H1 (cell line): ENCODE measurements at places on chromosomes 4 and X.

GRCh38 chrX:136839196-136839595 lies 41.3 kb downstream of the RBMX start:
- no peak for DNase-seq

GRCh38 chr4:163191999-163192398 lies 25.3 kb upstream of the NAF1 start:
- no peak for DNase-seq

DNA sequence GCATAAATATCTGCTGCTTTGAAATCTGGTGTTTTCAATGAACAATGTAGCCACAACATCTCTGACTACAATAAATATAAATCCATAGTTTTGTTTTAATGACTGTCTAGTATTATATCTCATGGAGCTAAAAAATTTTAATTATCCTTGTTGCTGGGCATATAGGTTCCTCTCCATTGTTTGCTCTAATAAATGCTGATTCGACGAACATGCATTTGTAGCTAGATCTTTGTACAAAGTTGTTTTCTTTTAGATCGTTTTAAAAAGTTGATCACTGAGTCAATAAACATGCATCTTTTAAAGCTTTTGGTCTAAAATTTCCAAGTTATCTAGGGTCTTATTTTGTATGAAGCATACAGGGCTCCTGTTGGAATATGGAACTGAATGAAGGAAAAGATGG lies 130.5 kb upstream of the GPR101 start:
- no peak for DNase-seq

GRCh38 chrX:8726031-8726652 lies 5.8 kb downstream of the ANOS1 start:
- no peak for DNase-seq

DNA sequence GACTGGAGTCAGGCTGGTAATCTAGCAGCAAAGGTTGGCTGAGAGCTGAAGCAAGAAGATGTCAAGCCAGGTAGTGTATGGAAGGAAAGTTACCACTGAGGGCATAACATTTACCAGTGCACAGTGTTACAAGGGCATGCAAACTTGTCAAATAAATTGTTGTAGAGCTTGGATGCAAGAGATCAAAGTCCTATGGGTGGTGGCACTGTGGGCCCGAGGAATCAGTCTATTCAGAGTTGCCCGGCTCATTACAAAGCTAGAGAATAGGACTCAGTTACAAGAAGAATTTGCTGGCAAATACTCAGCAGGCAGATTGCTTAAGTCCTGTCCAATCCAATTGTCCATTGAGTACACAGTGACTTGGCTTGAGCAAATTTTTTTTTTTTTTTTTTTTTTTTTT lies 2043.8 kb downstream of the ARAP2 start:
- no peak for DNase-seq

DNA sequence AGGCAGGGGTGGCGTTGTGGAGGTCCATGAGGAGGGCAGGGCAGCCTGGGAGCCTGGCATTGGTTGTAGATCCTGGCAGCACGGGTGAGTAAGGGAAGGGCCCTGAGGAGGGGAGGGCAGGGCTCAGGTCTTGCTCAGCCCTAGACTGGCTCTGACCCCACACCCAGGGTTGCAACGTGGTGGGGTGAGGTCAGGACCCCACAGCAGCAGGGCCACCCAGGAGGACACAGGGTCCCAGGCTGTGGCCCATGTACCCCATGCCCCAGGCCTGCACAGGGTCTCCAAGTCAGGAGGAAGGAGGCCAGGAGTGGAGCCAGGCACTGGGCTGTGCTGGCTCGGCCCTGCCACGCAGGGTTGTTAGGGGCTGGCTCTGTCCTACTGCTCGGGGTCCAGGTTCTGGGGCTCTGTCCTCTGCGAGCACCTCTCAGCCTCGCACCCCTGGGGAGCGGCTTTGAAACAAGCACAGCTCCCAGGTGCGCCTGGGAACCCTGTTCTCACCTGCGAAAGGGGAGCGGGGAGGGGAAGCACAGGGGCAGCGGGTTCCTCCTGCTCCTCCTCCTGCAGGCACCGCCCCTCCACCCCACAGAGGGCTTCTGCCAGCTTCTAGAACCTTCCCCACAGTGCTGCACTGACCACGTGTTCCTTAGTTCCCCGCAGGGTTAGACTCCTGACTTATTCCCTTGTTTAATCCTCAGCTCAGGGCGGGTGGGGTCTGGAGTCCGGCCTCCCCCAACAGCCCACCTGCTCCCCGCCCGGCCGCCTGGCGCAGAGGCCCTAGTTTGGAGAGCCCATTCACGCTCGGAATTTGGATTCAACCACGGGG lies 20.4 kb downstream of the MSANTD1 start:
- no peak for DNase-seq

- no peak for DNase-seq
Observed at GRCh38 chrX:48938721-48939425, 18.5 kb downstream of the OTUD5 start.

- no peak for DNase-seq
Observed at GRCh38 chr4:163663454-163664225, 169.2 kb downstream of the TMA16 start.

- DNase-seq: no peak
Observed at GRCh38 chr4:168707205-168707604, 210.4 kb downstream of the PALLD start.

GRCh38 chrX:9658409-9658808 lies 107.2 kb downstream of the GPR143 start:
- no peak for DNase-seq

DNA sequence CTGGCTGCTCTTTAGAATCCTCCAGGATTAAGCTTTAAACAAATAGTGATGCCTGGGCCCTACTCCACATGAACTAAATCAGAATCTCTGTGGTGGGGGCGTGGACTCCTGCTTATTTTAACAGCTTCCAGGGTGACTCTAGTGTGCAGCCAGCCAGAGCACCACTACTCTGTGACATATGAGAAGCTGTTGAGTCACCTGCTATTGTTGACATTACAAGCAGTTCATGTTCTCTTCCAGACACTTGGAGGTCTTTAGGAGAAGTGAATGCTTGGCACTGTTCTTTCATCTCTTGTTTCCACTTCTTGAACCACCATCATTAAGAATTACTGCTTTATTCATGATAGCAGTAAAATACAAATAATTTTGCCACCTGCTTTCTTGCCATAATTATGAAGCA lies 426 bp upstream of the C4orf51 start:
- no peak for DNase-seq

DNA sequence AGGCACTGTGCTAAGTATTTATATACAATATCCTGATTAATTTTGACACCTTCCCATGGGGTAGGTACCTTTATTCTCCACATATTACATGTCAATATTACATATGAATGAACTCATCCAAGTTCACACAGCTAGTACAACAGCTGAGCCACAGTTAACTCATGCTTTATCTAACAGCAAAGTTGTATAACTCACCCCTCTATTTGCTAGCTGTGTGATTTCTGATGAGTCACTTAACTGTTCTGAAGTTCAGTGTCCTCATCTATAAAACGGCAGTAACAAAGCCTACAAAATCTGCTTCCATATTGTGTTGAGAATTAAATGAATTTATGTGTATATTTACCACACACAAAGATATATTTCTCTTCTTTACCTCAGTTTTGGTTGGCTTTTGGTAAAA lies 48.2 kb upstream of the KDR start:
- no peak for DNase-seq

DNA sequence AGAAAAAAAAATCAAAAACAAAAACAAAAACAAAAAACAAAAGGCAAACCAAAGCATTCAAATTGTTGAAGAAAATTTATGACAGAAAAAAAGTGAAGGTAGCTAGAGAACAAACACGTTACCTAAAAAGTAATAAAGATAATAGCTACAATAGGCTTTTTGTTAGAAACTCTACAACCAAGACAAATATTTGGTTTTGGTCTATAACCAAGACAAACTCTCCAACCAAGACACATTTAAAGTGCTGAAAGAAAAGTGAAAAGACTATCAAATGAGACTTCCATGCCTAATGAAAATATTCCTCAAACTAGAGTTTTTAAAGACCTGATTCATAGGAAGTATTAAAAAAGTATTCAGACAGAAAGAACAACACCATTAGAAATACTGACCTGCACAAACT lies 391.9 kb upstream of the NDST4 start:
- no peak for DNase-seq

- no peak for DNase-seq
Observed at GRCh38 chrX:14291666-14292500, 237.5 kb upstream of the GLRA2 start.

DNA sequence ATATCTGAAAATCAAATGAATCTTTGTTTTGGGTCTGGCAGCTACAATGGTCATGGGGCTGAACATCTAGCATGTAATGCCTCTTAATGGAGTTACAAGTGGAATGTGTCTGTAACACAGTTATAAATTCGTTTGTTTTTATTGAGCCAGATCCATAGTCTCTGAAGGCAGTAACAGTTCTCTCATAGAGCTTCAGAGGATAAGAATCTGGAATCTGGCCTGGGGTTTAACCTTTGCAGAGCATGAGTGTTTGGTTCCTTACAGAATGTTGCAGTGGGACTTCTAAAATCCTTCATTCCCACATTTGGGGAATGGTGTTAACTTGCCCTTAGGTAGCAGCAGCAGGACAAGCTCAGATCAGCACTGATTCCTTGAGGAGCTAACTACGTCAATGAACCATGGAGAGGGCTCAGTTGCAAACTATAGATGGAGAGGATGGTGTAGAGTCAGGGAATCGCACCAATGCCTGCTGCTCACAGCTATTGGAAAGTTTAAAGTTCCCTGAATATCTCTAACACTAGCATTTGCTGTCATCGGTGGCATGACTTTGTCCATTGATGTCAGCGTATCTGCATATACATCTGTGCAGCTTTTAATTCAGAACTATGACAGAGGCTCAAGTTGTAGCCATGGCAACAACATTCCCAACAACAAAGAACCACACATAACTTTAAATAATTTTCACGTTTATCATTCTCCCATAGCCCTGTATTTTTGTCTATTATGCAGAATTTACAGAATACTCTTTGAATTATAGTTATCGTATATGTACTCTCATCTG lies 72.2 kb downstream of the RASGEF1B start:
- DNase-seq: no peak

DNA sequence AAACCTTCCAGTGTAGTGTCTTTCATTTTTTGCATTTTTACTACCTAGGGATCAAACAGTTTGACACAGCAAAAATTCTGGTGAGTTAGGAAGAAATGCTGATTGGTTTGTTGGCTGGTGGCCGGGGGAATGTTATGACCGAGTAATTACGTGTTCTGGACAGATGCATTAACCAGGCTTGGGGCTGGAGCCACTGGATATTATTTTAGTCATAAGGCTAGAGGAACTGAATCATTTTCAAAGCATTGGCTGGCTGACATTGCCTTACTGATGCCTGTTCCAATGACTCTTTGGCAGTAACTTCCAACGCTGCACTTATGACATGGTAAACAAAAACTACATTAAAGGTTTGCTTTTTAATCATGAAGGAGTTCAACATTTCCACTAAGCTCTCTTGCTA lies 84.6 kb downstream of the FBXO8 start:
- DNase-seq: no peak

GRCh38 chr4:102392033-102392744 lies 46.9 kb upstream of the SLC39A8 start:
- no peak for DNase-seq

GRCh38 chr4:10347815-10348214 lies 109.4 kb downstream of the ZNF518B start:
- no peak for DNase-seq

DNA sequence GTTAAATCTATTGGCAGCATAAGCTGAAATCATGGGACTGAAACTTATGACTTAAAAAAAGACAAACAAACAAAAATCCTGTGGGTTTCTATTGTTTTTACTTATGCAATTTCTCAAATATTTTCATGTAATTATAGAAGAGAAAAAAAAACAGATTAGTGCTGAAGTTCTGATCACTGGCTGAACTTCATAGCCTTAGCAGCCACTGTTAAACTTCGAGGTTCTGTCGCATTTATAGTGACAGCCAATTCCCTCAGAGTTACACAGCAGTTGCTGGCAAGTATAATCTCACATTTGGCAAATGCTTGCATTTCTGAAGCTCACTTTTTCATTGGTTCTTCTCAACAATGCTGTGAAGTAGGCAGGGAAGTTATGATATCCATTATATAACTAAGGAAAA lies 748.9 kb upstream of the MAGEB2 start:
- no peak for DNase-seq

GRCh38 chr4:44817930-44818329 lies 91.6 kb upstream of the GNPDA2 start:
- no peak for DNase-seq

DNA sequence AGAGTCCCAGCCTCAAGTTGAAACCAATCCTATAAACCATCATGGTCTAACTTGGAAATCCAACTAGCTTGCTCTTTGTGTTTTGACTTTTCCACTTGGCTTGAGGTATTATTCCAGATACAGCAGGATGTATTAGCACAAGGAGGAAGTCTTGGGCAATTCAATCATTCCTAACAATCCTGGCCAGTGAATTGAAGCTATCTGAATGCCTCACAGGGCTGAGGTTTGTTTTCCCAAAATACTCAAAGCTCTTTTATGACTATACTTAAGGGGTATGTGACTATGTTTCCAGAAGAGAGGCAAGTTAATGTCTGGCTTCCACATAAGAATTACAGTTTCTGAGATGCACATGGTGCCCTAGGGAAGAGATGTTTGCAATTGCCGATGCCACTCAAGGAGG lies 66.8 kb upstream of the SH3RF1 start:
- DNase-seq: no peak

DNA sequence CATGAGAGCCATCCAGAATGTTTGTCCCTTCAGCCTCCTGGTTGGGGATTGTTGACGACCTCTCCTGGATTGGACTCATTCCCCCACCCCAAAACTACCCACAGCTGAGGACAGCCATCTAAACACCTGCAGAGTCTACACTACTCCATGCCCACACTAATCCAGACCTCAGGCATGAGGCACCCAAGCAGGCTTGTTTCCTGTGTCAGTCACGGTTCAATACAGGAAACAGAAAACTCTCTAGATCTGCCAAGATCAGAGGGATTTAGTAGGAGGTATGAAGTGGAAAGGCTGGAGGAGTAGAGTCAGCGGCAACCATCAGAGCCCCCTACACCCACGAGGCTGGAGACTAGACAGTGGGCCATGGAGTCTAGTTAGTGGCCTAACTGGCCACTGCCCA lies 37.7 kb downstream of the HAND2 start:
- DNase-seq: no peak

DNA sequence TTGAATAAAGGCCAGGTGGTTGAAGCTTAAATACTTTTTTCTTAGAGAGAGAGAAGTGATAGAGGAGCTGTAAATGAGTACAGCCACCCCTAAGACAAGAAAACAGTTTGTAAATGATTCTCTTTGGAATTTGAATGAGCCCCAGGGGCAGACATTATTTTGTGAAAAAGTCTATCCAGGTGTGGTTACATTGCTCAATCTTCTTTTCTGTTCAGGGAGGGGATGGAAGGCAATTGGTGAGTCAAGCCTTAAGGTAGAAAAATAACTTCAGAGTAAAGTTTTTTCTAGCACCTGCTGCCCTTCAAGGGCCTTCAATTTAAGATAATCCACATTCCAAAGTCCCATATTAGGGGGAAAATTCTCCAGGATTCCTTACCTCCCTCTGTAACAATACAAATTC lies 646.7 kb downstream of the PDHA2 start:
- DNase-seq: no peak

GRCh38 chr4:7383266-7383665 lies 51.5 kb downstream of the PSAPL1 start:
- DNase-seq: no peak
